ENCODE measurements at places on chromosomes 13 and 19. TPM values are rescaled to one million over a fixed set of nuclear protein-coding genes. Genes with fewer than 3 reads are reported as not detected.

DNA sequence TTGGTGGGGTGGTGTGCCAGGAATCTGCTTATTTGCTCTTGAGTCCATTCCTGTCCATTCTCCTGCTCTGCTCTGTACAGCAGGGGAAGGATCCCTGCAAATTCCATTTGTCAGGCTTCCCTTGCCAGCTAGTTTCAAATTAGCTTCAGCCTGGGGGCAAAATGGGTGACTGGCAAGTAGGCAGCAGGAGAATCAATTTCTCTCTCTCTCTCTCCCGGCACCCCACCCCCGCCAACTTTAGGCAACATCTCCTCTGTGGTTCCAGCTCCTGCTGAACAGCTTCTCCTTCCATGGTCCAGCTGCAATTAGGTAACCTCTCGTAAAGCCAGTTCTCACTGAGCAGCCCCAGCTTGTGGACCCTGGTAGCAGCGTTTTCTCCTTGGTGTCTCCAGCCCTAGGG, 6.7 kb upstream of the MYCBP2 start:
- no peak overlapping the region for H3K4me3 ChIP-seq
- H3K4me1 ChIP-seq: peaks cover 37% of the 10 kb centered on the region
- DNase-seq: no peak
- H3K27ac ChIP-seq: peak overlapping the region; percentile 32

DNA sequence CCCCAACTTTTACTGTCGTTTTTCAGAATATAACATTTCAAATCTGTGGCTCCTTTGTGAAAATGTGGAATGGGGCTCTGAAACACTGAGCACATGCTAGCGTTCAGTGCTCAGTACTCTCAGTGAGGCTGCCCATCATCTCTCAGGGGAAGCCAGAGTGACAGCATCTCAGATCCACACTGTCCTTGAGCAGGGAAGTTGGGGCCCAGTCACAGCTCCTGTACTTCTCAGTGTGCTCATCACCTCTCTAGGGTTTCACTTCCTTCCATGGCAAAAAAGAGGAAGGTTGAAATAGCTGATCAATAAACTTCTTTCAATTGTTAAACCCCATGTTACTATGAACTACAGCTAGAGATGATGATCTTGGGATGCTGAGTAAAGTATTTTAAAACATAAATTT, 565.9 kb upstream of the SPRY2 start:
- no peak overlapping the region for H3K4me3 ChIP-seq
- no peak overlapping the region for H3K27ac ChIP-seq
- DNase-seq: no peak
- H3K4me1 ChIP-seq: no peaks in the 10 kb centered on the region

DNA sequence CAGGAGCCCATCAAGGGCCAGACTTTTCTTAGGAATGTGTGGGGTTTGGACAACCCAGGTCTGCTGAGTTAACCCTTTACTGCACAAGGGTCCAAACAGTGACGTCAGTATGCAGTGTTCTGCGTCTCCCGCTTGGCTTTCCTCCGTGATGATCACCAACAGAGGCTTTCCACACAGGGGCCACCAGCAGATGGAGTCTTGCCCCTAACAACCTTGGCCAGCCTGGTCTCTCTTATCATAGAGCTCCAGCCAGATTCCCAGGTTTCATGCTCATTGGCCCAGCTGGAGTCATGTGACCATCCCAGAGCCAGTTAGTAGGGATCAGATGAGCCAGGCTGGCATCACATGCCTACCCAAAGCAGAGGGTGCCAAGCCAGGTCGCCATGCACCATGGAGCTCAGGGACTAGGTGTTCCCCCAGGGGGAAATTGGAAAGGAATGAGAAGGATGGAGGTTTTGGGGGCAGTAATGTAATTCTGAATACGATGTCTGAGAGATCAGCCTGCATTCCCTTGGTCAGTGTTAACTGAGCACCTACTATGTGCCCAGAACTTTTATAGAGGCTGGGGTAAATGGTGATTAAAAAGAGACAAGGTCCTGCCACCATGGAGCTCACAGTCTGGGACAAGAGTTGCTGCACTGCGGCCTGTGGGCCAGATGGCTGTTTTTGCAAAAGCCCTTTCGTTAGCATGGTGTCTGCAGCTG, 61.2 kb downstream of the MYH14 start:
- no peak for DNase-seq
- no peak overlapping the region for H3K27ac ChIP-seq
- H3K4me3 ChIP-seq: no peak overlapping the region
- H3K27me3 ChIP-seq: no peaks in the 10 kb centered on the region

- H3K27me3 ChIP-seq: peaks cover 34% of the 10 kb centered on the region
- H3K4me3 ChIP-seq: no peak overlapping the region
- no peaks in the 10 kb centered on the region for H3K36me3 ChIP-seq
These were observed 801 bp downstream of the MCF2L start for GRCh38 chr13:112969692-112970338.

DNA sequence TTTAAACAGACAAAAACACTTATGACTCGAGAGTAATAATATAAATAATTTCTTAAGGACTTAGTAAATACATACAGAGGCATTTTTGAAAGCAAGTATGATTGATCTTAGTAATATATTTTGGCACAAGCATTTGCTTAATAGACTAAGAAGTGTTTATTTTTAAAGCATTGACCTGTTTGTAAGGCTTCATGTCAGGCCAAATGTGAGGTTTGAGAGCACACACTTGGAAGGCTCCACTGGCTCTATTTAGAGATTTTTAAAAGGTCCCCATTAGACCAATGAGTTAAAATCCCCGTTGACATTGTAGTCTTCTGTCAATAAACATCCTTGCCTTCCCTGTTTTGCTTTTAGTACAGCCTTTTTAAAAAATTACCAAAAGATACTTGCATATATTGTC, 50.4 kb downstream of the ATP8A2 start:
- H3K27ac ChIP-seq: no peak overlapping the region
- no peak for DNase-seq
- no peaks in the 10 kb centered on the region for H3K27me3 ChIP-seq
- no peaks in the 10 kb centered on the region for H3K4me1 ChIP-seq
- H3K36me3 ChIP-seq: no peaks in the 10 kb centered on the region
- H3K4me3 ChIP-seq: no peak overlapping the region

GRCh38 chr19:29940971-29941585, 961 bp upstream of the URI1 start:
- DNase-seq: no peak
- H3K27me3 ChIP-seq: no peaks in the 10 kb centered on the region
- peaks cover 13% of the 10 kb centered on the region for H3K4me1 ChIP-seq
- H3K36me3 ChIP-seq: no peaks in the 10 kb centered on the region

DNA sequence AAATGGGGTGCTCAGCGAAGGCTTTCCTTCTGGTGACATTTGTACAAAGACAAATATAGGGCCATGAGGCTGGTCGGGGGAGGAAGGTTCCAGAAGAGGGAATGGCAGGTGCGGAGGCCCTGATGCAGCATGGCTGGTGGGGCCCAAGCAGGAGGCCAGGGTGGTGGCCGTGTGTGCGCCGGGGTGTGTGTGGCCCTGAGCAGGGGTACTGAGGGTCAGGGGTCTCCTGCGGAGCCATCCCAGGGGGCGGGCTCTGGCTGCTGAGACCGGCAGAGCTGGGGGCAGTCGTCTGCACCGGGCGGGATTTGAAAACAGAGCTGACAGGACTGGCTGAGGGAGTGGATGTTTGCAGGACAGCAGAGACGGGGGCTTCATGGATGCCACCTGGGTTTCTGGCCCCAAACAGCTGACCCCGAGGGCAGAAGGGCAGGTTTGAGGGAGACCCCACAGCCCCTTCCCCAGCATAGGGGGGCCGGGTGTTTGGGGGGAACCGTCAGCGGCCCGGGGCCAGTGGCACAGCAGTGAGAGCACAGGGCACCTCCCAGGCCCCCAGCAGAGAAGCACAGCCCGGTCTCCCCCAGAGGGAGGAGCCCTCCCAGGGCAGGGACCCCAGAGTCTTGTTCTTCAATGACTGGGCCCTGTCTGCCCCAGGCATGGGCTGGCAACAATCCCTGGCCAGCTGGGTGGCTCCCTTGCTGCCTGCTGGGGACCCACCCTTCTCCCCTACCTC, 11.4 kb downstream of the PIAS4 start:
- H3K4me1 ChIP-seq: no peaks in the 10 kb centered on the region
- no peak overlapping the region for H3K27ac ChIP-seq
- peaks cover 33% of the 10 kb centered on the region for H3K36me3 ChIP-seq
- H3K4me3 ChIP-seq: no peak overlapping the region

- H3K36me3 ChIP-seq: peaks cover 76% of the 10 kb centered on the region
- H3K4me3 ChIP-seq: no peak overlapping the region
- no peaks in the 10 kb centered on the region for H3K27me3 ChIP-seq
- no peaks in the 10 kb centered on the region for H3K4me1 ChIP-seq
- H3K27ac ChIP-seq: no peak overlapping the region
These were observed 119.2 kb downstream of the FRY start for GRCh38 chr13:32150794-32151193.

DNA sequence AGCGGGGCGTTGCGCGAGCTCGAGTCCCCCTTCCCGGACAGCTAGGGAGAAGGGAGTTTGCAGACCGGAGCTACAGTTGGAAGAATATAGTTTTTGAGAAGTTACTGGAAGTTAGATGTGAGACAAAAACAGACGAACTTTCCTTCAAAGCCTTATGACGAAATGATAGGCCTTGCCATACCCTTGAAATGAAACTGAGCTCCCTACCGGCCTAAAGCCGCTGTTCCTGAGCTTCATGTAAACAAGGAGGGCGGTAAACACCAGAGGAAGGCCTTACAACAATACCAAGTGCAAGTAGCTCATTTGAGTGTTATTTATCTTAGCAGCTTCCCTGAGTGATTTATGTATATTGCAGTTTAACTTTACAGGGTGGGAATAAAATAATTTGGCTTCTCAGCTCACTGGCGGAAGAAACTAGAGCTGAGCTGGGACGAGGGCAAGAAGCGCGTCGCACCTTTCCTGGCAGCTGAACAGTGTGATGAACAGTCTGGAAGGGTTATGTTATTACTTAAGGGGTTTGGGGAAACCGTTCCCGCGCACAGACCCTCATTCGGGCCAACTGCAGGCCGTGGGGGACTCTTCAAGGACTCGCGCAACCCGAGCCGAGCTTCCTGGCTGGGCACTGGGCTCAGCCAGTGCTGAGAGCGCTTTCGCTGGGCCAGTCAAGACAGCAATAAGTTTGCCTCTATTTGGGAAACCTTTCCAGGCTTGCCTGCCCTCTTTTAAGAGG, 111.2 kb downstream of the KCNRG start:
- peak; percentile 60 for DNase-seq
- peak overlapping the region; percentile 99 for H3K27ac ChIP-seq
- peak overlapping the region; percentile 97 for H3K4me3 ChIP-seq
- H3K4me1 ChIP-seq: peaks cover 72% of the 10 kb centered on the region
- no peaks in the 10 kb centered on the region for H3K36me3 ChIP-seq
- H3K27me3 ChIP-seq: peaks cover under 1% of the 10 kb centered on the region

DNA sequence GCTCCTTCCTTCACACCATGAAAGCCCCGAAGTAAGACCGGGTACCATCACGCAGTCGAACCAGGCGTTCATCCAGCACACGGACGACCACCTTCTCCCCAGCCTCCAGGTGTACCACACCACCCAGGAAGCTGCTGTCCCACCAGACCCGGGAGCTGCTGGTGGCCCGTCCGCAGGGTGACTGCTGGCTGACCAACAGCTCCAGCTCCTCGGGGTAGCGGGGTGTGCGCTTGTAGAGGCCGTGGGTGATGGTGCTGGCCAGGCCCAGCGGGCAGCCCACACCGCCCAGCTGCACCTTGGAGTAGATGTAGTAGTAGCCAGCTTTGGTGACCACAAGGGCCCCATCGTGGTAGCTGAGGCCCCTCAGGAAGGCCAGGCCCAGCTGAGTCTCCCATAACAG, 5.0 kb downstream of the TNFSF14 start:
- H3K36me3 ChIP-seq: peaks cover 11% of the 10 kb centered on the region
- H3K4me3 ChIP-seq: no peak overlapping the region
- H3K27ac ChIP-seq: no peak overlapping the region
- H3K27me3 ChIP-seq: peaks cover 14% of the 10 kb centered on the region
- H3K4me1 ChIP-seq: peaks cover 88% of the 10 kb centered on the region

DNA sequence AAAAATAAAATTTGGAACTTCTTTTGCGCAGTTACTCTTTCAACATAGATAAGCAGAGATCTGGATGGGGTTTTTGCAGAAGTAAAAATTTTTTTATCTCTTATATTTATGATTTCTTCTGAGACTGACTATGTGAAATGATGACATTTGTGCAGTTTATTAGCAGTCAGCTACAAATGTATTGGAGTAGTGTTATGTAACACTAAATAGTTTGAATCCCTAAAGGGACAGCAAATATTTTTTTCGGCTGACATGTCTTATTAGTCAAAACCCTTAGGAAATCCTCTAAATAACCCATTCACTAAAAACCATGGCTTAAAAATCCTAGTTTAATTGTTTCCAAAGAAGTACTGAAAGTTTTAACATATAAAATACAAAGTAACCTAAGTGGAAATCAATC, 48.0 kb upstream of the EDNRB start:
- H3K4me3 ChIP-seq: no peak overlapping the region
- no peak for DNase-seq
- no peak overlapping the region for H3K27ac ChIP-seq
- H3K27me3 ChIP-seq: no peaks in the 10 kb centered on the region

- H3K4me3 ChIP-seq: no peak overlapping the region
- peak; percentile 21 for DNase-seq
- no peaks in the 10 kb centered on the region for H3K36me3 ChIP-seq
- H3K27me3 ChIP-seq: peaks cover 10% of the 10 kb centered on the region
These were observed 262.3 kb downstream of the TBC1D4 start for GRCh38 chr13:75219479-75220237.

- peaks cover 15% of the 10 kb centered on the region for H3K27me3 ChIP-seq
- H3K4me1 ChIP-seq: peaks cover 9% of the 10 kb centered on the region
- peak within 1 kb of the TSS; percentile 56 for H3K4me3 ChIP-seq
- DNase-seq: peak; percentile 36
- peak within 1 kb of the TSS; percentile 32 for H3K27ac ChIP-seq
These were observed at the start of gene ZNF780B for GRCh38 chr19:40055832-40056504. Gene ZNF780B, minus strand, starts transcription at chr19:40056231. Its CDS starts 5,899 bp downstream, at chr19:40050332.

- no peaks in the 10 kb centered on the region for H3K36me3 ChIP-seq
- no peaks in the 10 kb centered on the region for H3K27me3 ChIP-seq
- no peak overlapping the region for H3K27ac ChIP-seq
- no peaks in the 10 kb centered on the region for H3K4me1 ChIP-seq
These were observed 506.3 kb downstream of the UQCRFS1 start for GRCh38 chr19:28706693-28707092.

DNA sequence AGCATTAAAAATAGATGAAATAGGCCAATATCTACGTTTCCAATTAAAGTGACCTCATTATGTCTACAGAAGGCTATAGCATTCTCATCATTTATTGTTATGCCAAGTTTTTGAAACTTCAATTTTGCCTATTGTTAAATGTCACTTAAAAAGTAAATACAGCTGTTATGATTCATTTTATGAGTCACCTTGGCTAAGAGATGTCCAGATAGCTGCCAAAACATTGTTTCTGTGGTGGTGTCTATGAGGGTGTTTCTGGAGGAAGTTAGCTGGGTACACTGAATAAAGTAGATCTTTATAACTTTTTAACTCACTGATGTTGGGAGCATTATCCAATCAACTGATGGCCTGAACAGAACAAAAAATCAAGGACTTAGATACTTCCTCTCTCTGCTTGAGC, 1209.7 kb upstream of the PCDH9 start:
- no peaks in the 10 kb centered on the region for H3K4me1 ChIP-seq
- H3K4me3 ChIP-seq: no peak overlapping the region
- no peaks in the 10 kb centered on the region for H3K27me3 ChIP-seq

The ZNF575 gene
- 0.79 TPM for polyA plus RNA-seq

The NLRP11 gene
- not detected for polyA plus RNA-seq

The HSPB6 gene
- polyA plus RNA-seq: not detected

The ZNF90 gene
- 0.39 TPM for polyA plus RNA-seq

The ATP12A gene
- not detected for polyA plus RNA-seq

The CCNA1 gene
- not detected for polyA plus RNA-seq

All from CD14-positive monocyte (primary cell).